ENCODE measurements at places on chromosomes 1 and 21.

GRCh38 chr1:209485167-209485566 lies 98.3 kb upstream of the CAMK1G start:
- no peak for DNase-seq

- DNase-seq = no peak
These were observed 2.0 kb downstream of the NAXE start for GRCh38 chr1:156593661-156593989.

DNA sequence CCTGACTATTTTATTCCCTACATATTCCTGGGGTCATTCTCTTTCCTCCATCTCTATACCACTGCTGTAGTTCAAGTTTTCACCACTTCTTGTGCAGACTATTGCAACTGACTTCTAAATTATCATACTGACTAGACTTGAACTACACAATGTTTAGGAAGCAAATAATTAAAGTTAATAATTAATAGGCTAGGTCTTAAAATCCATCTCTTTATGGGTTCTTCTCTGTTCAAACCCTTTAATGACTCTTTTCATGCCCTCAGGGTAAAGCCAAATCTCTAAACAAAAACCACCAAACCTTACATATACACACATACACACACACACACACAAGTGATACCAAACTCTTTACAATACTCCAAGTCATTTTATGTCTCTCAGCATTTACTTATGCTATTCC lies 22.3 kb upstream of the MOB3C start:
- no peak for DNase-seq

DNA sequence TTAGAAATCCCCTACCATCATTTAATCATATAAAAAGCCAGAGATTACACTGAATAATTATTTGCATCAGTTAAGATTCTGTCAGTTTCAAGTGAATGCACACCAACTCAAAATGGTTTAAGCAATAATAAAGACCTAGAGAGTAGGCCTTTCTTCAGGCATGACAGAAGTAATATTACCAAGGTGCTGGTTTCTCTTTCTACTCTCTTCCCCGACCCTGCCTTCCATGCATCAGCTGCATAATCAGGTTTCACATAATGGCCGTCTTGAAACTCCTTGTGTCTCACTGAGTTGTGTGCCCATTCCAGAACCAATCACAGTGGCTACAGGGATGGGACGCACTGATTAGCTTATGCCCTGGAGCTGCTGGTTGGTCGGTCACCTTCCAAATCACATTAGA lies 103.5 kb upstream of the SERTAD4 start:
- DNase-seq = no peak

DNA sequence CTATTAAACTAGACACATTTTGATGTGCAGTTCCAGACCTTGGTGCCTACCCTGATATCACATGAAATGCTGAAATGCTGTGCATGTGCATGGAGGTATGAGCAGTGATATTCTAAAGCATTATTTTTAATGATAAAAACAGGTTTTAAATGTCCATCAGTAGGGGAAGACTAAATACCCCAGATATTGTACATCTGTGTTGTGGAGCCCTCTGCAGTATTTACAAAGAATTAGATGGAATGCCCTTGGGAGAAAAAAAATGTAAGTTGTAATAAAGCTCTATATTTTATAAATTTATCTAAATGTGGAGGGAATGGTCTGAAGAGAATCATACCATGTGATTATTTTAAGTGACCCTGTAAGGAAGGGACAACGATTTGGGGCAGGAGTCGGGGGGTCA lies 39.1 kb upstream of the IGSF5 start:
- no peak for DNase-seq

GRCh38 chr1:151936653-151937052 lies 27.3 kb upstream of the THEM4 start:
- no peak for DNase-seq

DNA sequence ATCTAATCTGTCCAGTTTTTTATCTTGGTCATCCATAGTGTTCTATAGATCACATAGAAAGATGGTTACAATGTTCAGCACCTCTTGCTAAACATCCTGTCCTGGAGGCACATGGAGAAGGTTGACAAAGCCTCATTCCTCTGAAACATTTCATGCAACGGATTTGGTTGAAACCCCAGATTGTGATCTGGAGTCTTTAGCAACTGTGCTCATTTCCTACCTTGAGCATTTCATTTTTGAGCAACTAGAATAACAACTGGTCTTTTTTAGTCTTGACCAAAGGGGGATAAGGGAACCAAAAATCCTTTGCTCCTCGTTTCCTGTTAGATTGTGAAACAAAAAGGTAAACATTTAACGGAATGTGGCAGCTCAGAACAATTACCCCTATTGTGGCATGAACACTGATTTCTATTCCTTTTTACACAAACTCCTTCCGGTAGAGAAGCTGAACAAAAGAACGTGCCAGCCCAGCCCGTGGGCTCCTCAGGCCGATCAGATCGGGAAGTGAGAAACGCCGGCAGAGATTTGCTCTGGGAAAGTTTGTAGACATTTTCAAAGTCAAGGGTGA lies 94.7 kb upstream of the ERRFI1 start:
- DNase-seq = no peak

GRCh38 chr1:193413376-193413775 lies 227.0 kb upstream of the B3GALT2 start:
- DNase-seq = no peak

DNA sequence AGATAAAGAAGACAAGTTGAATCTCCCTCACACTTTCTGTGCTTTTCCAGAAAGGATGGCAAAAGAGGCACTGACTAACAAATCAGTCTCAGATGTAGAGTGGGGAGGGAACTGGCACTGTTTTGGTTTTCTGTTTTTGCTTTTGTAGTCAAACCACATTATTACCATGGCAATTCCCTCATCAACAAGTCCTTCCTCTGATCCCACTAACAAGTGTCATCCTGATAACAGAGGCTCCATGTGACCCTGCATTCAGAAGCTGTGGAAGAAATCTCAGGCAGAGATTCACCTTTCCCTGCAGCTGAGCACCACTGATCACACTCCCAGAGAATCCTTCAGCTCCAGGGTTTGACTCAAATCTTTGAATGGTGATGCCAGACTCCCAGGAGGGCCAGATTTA lies 203.4 kb downstream of the TNR start:
- no peak for DNase-seq

DNA sequence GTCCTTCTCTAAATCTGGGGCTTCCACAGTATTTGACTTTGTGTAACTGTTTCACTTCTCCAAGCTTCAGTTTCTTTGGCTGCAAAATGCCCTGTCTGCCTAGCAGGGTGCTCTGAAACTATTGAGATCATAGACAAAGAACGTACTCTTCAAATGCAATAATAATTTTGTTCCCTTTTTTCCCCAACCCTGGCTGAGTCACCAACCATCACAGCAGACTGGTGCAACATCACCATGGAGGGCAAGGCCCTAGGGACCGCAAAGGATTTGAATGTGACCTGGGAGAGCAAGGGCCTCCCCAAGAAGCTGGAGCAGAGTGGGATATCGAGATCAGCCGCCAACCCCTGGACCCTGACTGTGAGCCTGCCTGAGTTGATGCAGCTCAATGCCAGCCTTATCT lies 115.0 kb downstream of the FCRL5 start:
- DNase-seq = no peak

DNA sequence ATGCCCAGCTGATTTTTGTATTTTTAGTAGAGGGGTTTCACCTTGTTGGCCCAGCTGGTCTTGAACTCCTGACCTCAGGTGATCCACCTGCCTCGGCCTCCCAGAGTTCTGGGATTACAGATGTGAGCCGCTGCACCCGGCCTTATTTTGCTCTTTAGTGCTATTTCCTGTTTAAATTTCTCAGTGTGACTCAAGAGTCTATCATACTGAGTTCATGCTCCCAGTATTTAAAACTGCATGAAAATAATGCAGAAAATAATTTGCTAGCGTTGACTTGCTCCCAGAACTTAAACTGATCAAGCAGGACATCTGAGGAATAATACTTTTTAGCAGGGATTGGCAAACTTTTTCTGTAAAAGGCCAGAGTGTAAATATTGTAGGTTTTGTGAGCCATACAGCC lies 86.4 kb upstream of the C1orf21 start:
- DNase-seq = no peak

DNA sequence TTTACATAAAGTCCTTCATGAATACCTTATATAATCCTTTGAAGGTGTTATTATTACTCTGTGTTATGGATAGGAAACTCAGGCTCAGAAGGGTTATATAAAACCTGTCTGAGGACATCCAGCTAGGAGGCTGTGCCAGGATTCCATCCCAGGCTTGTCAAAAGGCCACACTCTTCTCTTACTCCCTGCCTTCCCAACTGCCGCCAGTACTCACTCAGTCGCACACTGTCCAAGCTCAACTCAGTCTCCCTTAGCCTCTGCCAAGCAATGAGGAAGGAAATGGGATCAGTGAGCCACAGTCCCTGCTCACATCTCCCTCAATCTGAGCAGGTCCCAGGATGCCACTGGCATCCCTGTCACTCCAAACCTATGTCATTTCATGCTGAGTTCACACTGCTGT lies 94.4 kb downstream of the NAV1 start:
- DNase-seq = no peak

DNA sequence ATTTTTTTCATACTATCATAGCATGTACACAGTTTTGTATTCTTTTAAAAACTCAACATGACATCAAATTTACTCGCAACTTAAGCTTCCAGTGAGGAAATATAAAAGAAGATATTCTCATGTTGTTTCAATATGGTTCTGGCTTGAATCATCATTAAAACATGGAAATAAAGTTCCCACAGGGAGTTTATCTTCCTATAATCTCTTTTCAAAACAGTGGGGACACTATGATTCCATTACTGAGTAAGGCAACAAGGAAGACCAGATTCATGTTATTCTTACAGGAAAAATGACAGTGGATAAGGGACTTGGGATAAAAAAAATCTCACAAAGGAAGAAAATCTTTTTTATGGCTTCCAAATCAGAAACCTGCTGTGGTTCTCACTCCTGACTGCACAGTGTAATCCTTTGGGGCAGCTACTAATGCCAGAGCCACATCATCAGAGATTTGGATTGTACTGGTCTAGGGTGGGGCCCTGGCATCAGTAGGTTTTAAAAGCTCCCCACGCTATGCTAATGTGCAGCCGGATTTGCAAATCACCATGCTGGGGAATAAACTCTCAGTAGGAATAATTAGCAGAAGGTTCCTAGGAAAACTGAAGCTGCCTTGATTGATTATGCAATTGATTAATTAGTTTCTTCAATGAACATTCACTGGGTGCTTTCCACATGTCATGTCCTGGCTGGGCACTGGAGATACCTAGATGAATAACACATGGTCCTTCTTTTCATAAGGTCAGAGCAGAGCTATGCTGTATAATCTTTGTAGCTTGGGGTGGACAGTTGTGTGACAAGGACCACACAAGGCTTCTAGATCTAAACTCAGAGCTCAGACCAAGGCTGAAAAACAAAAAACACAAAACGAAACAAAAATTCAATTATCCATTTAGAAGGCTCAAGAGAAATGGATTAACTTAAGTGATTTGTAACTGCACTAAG lies 71.1 kb upstream of the C8B start:
- DNase-seq = no peak

- no peak for DNase-seq
These were observed 663.7 kb downstream of the PTPRC start for GRCh38 chr1:199302554-199302953.

DNA sequence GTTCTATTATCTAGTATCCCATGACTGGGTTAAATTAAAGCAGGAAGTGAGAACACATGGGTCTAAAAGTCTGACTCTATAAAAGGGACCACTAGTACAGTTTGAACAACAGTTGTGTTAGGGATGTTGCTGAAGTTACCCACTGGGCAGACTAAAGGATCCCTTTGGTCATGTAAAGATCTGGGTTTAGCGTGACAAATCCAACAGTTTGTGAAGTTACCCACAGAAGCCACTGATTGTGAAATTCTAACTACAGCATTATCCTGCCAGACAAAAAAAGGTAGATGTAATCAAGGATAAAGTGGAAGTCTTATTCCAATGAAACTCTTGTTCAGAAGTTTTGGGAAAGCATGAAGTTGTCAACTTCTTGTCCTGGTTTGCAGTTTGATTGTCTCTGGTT lies 5.7 kb downstream of the QSOX1 start:
- DNase-seq = no peak

DNA sequence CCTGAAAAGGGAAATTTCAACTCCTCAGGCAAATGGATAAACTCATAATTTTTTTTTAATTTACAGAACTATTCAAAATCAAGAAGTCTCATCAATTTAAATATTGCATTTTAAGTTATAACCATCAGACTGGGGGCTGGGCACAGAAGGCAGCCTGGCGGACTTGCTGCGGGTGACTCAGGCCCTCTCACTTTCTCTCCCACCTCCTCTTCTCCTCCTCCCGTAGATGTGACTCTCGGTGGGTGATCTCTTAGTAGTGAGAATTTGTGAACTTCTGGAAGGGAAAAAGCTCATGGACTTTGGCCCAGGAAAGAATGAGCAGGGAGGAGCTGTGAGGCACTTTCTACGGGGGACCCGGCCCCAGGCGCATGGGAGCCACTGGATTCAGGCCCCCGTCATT lies 32.9 kb downstream of the CLIC6 start:
- no peak for DNase-seq

DNA sequence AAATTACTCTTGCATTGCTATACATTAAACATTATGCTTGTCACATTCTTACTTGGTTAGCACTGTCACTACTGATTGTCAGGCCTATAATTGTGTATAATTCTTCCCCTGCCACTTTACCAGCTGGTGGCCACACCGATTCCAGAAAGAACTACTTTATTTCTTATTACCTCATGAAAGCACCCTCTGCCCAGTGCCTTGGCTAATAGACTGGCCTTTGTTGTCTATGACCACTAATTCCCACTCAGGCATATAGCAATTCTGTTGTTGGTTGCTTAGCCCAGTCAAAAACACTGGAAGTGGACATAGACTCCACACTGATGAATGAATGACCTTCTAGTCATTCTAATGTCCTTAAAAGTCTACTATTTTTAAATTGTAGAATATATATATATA lies 35.6 kb downstream of the MRPL39 start:
- DNase-seq = no peak

- DNase-seq = no peak
These were observed 757 bp upstream of the SPSB1 start for GRCh38 chr1:9291914-9292360.

- DNase-seq = no peak
These were observed 101.7 kb downstream of the NEK7 start for GRCh38 chr1:198258491-198258890.

DNA sequence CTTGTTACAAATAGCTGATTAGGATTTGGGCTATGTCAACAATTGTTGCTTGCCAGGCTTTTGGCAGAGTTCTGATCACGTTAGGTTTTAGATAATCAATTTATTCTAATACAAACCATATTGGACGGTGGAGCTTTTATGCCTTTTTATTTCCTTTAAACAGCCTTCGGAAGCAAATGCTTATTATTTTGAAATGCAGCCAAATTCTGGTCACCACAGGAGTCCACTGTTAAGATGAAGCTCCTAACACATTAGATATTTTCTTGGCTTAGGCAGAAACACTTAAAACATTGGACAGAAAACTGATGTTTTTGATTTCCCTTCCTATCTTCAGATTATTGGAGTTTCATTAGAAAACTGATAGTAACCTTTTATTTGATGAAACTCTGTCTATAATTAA lies 82.9 kb downstream of the CENPF start:
- no peak for DNase-seq

All from CD8-positive, alpha-beta memory T cell (primary cell).